ENCODE measurements at places on chromosomes 1 and 21. TPM values are rescaled to one million over a fixed set of nuclear protein-coding genes. Genes with fewer than 3 reads are reported as not detected.
A peak's percentile ranks its signal among the peaks of the same experiment; 100 is the strongest.

PTPRC gene
- total RNA-seq = not detected

IGSF5 gene
- total RNA-seq = 0.60 TPM

AMY1C gene
- not detected for total RNA-seq

RAD54L gene
- total RNA-seq = 22.2 TPM

- DNase-seq = peak; percentile 45
These were observed 578 bp upstream of the TRIM62 start for GRCh38 chr1:33182401-33182841.

GRCh38 chr1:239422818-239423217, 36.5 kb downstream of the CHRM3 start:
- no peak for DNase-seq

- peak; percentile 77 for DNase-seq
These were observed at the start of gene SLC30A10 for GRCh38 chr1:219927956-219928790. SLC30A10 (minus strand) TSS chr1:219928557; CDS start chr1:219928440, 117 bp downstream.
